ENCODE measurements at places on chromosomes 12 and 14. TPM values are rescaled to one million over a fixed set of nuclear protein-coding genes. Genes with fewer than 3 reads are reported as not detected.

DNA sequence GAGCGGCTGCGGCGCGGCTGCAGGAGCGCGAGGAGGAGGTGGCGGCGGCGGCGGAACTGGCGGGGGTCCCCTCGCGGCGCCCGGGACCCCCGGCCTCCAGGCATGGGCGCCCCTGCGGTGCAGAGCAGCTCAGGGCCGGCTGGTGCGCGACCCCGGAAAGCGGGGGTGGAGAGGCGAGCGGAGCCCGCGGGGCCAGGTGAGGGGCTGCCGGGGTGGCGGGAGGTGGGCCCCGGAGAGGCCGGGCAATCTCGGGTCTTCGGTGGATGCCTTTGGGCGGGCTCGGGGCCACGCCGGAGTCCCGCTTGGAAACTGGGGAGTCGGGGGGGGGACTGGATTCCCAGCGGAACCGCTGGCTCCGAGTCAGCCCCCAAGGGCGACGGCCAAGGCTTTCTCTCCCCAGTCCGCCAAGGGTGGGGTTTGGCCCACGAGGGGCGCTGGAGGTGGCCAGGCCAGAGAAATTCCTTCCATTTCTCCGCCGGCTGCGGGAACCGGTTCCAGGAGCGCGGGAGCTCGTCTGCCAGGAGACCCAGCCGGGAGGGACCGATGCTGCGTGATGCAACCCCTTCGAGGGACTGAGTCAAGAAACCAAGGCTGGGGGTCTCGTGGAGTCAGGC is 13.9 kb upstream of the NR4A1 start:
- peak; percentile 67 for DNase-seq
- H3K36me3 ChIP-seq, result no peaks in the 10 kb centered on the region
- no peaks in the 10 kb centered on the region for H3K27me3 ChIP-seq
- H3K4me1 ChIP-seq, result peaks cover 27% of the 10 kb centered on the region
- H3K4me3 ChIP-seq, result peak overlapping the region; percentile 80

DNA sequence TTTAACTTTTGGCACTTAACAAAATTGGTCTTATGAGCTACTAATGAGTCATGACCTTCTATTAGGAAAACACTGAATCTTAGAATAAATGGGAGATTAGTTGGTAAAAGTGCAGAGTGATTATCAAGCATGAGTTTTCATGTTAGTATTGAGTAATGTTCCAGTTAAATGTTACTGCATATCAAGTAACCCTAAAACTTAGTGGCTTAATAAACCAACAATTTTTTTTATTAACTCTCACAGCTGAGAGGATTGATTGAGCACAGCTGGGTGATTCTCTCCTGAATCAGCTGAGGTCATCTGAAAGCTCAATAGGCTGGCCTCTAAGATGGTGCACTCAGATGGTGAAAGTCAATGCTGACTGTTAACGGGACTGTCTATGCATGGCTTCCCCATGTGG is 248.6 kb downstream of the BCL11B start:
- DNase-seq, result no peak
- H3K27ac ChIP-seq, result no peak overlapping the region
- H3K4me1 ChIP-seq, result no peaks in the 10 kb centered on the region
- H3K27me3 ChIP-seq, result no peaks in the 10 kb centered on the region
- H3K36me3 ChIP-seq, result no peaks in the 10 kb centered on the region

The CGRRF1 gene
- total RNA-seq, result 26.8 TPM

- no peak for DNase-seq
- H3K27me3 ChIP-seq, result no peaks in the 10 kb centered on the region
- no peaks in the 10 kb centered on the region for H3K4me1 ChIP-seq
- no peaks in the 10 kb centered on the region for H3K36me3 ChIP-seq
These were observed 248.7 kb upstream of the EGLN3 start for GRCh38 chr14:34199585-34199984.

DNA sequence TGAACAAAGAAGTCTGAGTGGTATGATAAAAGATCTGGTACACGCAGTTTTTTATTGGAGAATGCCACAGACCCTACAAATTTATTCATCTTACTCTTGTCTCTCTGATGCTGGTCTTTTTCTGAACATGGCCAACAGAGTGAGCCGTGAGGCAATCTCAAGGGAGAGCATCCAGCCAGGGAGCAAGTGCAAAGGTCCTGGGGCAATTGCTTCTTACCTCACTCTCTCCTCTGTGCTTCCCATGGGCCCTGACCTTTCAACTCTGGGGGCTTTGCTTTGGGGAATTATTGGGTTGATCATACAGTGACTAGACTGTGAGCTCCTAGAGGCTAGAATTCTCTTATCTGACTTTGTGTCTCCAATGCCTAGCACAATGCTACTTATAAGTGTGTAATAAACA is 171.7 kb downstream of the MYRFL start:
- no peaks in the 10 kb centered on the region for H3K27me3 ChIP-seq
- DNase-seq, result no peak
- no peak overlapping the region for H3K4me3 ChIP-seq
- H3K27ac ChIP-seq, result no peak overlapping the region

The KRT77 gene
- total RNA-seq, result not detected

The CLEC2A gene
- total RNA-seq, result not detected

DNA sequence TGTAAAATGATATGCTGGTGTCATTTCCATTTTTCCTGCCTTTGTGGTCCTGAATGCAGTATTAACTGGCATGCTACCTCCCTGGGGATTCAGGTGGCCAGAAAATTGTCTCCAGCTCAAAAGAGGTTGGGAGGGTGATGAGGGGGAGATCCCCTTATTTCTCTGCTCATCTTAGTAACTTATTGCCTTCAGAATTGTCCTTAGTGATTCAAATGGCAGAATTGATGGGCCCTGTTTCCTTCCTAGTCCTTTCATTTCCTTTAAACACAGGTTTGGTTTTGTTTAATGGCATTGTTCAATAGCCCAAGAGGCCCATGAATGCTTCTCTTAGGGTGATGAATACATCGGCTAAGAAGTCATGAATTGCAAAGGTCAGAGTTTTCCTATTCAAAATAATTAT is 207.0 kb downstream of the SLC41A2 start:
- H3K27ac ChIP-seq, result no peak overlapping the region
- no peaks in the 10 kb centered on the region for H3K4me1 ChIP-seq
- DNase-seq, result no peak
- no peaks in the 10 kb centered on the region for H3K27me3 ChIP-seq
- H3K36me3 ChIP-seq, result no peaks in the 10 kb centered on the region

The SERPINA10 gene
- total RNA-seq, result not detected

GRCh38 chr14:75833326-75834020 is 148.3 kb downstream of the TGFB3 start:
- H3K36me3 ChIP-seq, result no peaks in the 10 kb centered on the region
- no peak for DNase-seq
- H3K4me1 ChIP-seq, result no peaks in the 10 kb centered on the region
- no peak overlapping the region for H3K27ac ChIP-seq

The LYSET gene
- 8.3 TPM for total RNA-seq

DNA sequence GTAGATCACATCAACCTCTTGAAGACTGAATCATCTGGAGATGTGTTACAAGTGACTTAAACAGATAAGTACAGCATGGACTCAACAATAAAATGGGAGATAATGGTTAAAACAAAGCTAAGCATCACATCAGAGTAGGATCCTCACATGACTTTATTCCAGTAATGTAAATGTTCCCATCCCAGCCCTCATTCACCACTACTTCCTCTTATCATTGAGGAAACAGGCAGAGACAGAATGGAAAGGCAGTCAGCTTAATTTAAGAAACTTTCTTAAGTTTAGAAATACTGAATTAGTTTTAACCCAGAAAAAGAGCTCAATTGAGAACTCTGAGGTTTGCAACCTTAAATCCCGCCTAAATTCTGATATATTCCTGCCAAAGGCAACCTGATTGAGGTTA is 1.2 kb upstream of the ALG10 start:
- no peak for DNase-seq
- H3K36me3 ChIP-seq, result no peaks in the 10 kb centered on the region
- H3K27me3 ChIP-seq, result no peaks in the 10 kb centered on the region

The GDF11 gene
- total RNA-seq, result 0.38 TPM

GRCh38 chr14:39733741-39734140 is 301.5 kb upstream of the FBXO33 start:
- H3K4me1 ChIP-seq, result no peaks in the 10 kb centered on the region
- DNase-seq, result no peak
- H3K27me3 ChIP-seq, result no peaks in the 10 kb centered on the region
- H3K36me3 ChIP-seq, result no peaks in the 10 kb centered on the region
- H3K4me3 ChIP-seq, result no peak overlapping the region

The FGF6 gene
- not detected for total RNA-seq

- H3K36me3 ChIP-seq, result no peaks in the 10 kb centered on the region
- no peak overlapping the region for H3K4me3 ChIP-seq
- no peaks in the 10 kb centered on the region for H3K4me1 ChIP-seq
- no peak overlapping the region for H3K27ac ChIP-seq
These were observed 620.1 kb downstream of the VRK1 start for GRCh38 chr14:97417331-97417730.

- H3K4me3 ChIP-seq, result peak within 1 kb of the TSS; percentile 83
- H3K36me3 ChIP-seq, result peaks cover 13% of the 10 kb centered on the region
- peak; percentile 34 for DNase-seq
- no peaks in the 10 kb centered on the region for H3K27me3 ChIP-seq
These were observed at the start of gene ARHGEF40 for GRCh38 chr14:21070083-21070609. TSS of gene ARHGEF40 (plus strand) at chr14:21070304. CDS start at chr14:21070397, 93 bp downstream.

DNA sequence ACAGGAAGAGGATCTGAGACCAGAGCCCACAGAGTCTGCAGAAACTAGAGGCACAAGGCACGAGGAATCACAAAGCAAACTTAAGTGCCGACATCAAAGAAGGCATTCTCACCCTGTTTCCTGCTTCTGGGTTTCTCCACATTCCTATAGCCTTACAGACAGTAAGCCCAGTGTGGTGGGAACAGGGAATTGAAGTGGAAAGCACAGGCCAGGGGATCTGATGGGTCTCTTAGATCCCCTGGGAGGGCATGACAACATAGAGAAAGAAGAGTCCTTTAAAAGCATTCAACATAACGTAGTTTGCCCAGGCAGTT is 75.6 kb upstream of the FRMD6 start:
- no peak overlapping the region for H3K27ac ChIP-seq
- H3K4me3 ChIP-seq, result no peak overlapping the region
- no peak for DNase-seq
- H3K36me3 ChIP-seq, result no peaks in the 10 kb centered on the region
- no peaks in the 10 kb centered on the region for H3K4me1 ChIP-seq
- H3K27me3 ChIP-seq, result no peaks in the 10 kb centered on the region

- DNase-seq, result no peak
- no peak overlapping the region for H3K4me3 ChIP-seq
- H3K27me3 ChIP-seq, result no peaks in the 10 kb centered on the region
- H3K27ac ChIP-seq, result no peak overlapping the region
- H3K36me3 ChIP-seq, result no peaks in the 10 kb centered on the region
- H3K4me1 ChIP-seq, result no peaks in the 10 kb centered on the region
These were observed 166.0 kb downstream of the RGS6 start for GRCh38 chr14:72098210-72098609.

DNA sequence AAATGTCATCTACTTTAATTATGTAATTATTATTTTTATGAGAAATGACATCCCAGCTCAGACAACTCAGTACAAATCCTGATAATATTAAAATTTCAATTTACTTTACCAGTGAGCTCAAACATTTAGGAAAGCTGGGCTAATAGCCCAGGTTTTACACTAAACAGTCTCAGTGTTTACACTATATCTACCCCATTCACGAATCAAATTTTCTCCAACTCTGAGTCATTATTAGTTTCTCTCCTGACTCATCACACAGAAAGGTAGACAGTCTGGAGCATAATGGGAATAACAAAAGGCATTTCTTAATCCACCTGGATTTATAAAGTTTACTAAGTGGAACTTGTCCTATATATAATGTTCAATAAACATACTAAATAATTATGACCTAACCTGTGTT is 5.7 kb downstream of the PAWR start:
- no peak for DNase-seq
- H3K4me1 ChIP-seq, result no peaks in the 10 kb centered on the region
- no peak overlapping the region for H3K4me3 ChIP-seq
- no peaks in the 10 kb centered on the region for H3K36me3 ChIP-seq
- no peak overlapping the region for H3K27ac ChIP-seq
- H3K27me3 ChIP-seq, result no peaks in the 10 kb centered on the region

The BLTP3B gene
- 21.9 TPM for total RNA-seq

The PAX9 gene
- not detected for total RNA-seq

- H3K27ac ChIP-seq, result no peak overlapping the region
- H3K4me3 ChIP-seq, result no peak overlapping the region
- peak; percentile 34 for DNase-seq
- H3K4me1 ChIP-seq, result peaks cover 12% of the 10 kb centered on the region
These were observed 15.9 kb downstream of the COL2A1 start for GRCh38 chr12:47988073-47989022.

- no peak overlapping the region for H3K4me3 ChIP-seq
- no peak overlapping the region for H3K27ac ChIP-seq
- no peaks in the 10 kb centered on the region for H3K36me3 ChIP-seq
- no peaks in the 10 kb centered on the region for H3K27me3 ChIP-seq
These were observed 112.3 kb downstream of the TTC6 start for GRCh38 chr14:37707716-37708115.

DNA sequence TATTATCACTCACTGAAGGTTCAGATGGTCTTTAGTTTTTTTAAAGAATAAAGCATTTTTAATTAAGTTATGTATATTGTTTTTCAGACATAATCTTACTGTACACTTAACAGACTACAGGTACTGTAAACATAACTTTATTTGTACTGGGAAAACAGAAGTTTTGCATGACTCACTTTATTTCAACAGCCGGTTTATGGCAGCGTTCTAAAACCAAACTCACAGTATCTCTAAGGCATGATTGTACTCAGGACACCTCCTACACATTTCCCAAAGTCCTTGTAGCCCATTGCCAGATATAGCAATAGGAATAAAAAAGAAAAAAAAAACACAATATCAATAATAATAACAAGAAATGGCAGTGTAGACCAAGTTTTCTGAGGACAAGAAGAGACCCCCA is 1341.4 kb downstream of the FSCB start:
- no peaks in the 10 kb centered on the region for H3K4me1 ChIP-seq
- H3K27me3 ChIP-seq, result no peaks in the 10 kb centered on the region

DNA sequence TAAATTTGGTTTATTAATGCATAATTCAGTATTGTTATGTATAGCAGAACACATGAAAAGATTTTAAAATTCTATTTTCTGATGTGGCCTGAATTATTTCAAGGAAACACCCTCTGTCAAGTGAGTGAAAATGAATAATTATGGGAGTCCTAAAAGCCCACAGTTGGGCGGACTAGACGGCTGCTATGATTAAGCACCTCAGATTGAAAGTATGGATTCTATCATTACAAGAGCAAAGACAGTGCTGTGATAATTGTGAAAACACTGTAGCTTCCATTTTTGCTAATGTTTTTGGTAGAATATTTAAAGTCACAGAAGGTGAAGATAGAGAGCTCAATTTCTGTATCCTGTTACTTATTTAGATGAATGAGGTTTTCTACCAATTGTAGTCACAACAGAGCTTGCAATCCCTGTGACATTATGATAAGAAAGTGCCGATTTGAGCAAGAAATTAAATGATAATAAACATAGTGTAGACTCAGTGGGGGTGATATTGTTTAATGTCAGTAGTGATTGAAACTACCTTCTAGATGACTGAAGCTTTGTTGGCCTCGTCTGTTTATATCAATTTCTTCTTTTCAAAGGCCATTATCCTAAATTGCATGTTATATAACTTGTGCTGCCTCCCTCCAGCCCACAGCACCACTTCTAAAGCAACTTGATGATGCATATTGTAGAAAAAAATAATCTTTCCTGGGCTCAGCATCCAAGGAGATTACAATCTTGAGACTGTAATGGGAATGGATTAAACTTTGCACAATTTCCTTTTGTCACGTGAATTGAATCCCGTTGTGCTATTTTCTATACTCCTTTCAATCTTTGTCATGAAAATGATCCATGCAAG is 359.8 kb downstream of the BTG1 start:
- no peak overlapping the region for H3K27ac ChIP-seq
- H3K36me3 ChIP-seq, result no peaks in the 10 kb centered on the region
- no peak for DNase-seq
- H3K4me3 ChIP-seq, result no peak overlapping the region
- no peaks in the 10 kb centered on the region for H3K4me1 ChIP-seq

Data from Peyer's patch (tissue), 4 donors.